ENCODE measurements at places on chromosomes 12 and 14.
A peak's percentile ranks its signal among the peaks of the same experiment; 100 is the strongest.

- DNase-seq = peak; percentile 81
These were observed 3.6 kb downstream of the SMIM41 start for GRCh38 chr12:52082988-52083637.

- DNase-seq = no peak
These were observed 4.3 kb downstream of the MFAP5 start for GRCh38 chr12:8658346-8658745.

GRCh38 chr12:109116611-109116949 is 193 bp downstream of the ACACB start:
- no peak for DNase-seq

- peak; percentile 83 for DNase-seq
These were observed at the start of gene PTGER2 for GRCh38 chr14:52313903-52314594. PTGER2 (plus strand) TSS chr14:52314312; CDS start chr14:52314549, 237 bp downstream.

- no peak for DNase-seq
These were observed 184.6 kb downstream of the FOXN3 start for GRCh38 chr14:89232265-89233070.

GRCh38 chr12:119695034-119695433 is 27.1 kb downstream of the PRKAB1 start:
- no peak for DNase-seq

GRCh38 chr12:22668441-22668840 is 43.5 kb downstream of the ETNK1 start:
- no peak for DNase-seq

DNA sequence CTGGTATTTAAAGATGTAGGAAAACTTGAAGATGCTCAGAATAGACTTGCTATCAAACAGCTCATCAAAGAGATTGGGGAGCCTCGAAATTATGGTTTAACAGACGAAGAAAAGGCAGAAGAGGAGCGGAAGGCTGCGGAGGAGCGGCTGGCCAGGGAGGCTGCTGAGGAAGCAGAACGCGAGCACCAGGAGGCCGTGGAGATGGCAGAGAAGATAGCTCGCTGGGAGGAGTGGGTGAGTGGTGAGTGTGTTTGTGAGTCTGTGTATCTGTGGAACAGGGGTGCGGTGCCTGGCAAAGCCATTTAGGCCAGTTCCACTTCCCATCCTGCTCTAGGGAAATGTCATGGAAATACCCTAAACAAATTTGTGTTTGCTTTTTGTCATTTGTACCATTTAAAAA is 19.2 kb upstream of the PAPOLA start:
- no peak for DNase-seq

DNA sequence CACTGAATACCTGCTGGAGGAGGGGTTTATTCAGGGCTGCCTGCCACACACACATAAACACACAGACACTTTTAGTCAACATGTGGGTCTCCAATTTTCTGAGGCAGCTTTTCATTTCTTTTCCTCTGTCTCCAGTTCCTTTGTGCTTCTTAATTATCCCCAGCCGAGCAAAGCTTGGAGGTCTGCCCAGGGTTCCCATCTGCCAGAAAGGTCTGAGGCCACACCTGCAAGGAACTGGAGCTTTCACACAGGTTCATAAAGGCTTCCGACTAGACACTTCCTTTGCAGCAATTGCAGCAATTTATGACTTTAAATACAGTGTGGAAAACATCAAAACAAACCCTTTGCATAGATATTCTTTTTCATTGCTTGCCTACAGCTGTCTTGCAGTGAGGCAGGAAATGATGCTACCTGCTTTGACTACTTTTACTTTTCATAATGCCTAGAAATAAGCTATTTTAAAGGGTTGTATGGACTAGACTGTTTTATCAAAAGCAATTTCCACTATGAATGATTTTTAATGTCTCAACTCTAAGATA is 1318.9 kb downstream of the AACS start:
- DNase-seq = no peak

DNA sequence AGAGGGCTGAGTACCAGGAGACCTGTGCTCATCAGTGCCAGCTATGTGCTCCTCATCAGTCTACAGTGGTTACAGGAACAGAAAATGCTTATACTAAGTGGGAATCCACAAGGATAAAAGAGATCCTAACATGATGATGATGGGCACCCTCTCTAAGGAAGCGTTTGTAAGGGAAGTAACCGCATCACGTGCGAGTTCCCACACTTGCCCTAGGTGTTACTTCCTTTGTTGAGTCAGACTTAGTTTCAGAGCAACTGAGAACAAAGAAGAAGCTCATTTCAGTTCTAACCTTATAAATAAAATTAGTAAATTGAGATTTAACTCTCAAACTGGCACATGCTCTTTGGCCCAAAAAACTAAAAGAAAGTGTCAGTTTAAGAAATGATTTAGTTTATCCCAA is 956.4 kb upstream of the TMEM132C start:
- DNase-seq = peak; percentile 15

DNA sequence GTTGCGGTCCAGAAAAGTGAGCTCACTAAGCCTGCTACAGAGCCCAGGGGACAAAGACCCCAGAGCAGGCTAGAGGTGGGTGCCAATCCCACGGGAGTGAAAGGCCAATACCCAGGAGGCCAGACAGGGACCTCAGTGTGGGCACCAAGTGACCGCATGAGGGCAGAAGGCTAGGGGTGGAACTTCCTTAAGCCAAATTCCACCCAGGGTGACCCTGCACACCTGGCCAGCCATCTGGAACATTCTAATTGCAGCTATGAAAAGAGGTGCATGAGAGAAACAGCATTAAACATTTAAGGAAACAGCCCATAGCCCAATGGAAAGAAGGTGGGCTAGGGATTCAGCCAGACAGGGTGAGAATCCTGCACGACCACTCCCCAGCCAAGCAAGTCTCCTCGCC is 19.4 kb downstream of the GLTP start:
- DNase-seq = no peak

- no peak for DNase-seq
These were observed 21.4 kb upstream of the HECTD1 start for GRCh38 chr14:31229009-31229408.

DNA sequence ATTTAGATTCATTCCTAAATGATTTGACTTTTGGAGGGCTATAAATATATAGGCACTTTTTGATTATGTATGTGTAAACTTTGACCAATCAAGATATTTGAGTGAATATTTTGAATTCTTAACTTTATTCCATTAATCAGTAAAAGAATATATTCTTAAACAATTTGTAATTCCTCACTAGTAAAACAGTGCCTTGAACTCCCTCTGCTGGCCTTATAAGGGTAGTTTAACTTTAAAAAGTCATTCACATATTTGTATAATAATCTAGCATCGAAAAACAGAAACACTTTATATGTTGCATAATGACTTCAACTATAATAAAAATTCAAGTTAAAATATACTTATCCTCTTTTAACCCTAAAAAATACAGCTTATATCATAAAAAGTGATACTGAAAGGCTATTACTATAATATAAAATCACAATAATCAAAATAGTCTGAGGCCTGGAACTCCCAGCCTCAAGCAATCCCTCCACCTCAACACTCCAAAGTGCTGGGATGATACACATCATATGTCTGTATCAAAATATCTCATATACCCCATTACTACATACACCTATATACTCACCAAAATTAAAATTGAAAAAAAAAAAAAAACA is 31.2 kb downstream of the CCDC59 start:
- no peak for DNase-seq

DNA sequence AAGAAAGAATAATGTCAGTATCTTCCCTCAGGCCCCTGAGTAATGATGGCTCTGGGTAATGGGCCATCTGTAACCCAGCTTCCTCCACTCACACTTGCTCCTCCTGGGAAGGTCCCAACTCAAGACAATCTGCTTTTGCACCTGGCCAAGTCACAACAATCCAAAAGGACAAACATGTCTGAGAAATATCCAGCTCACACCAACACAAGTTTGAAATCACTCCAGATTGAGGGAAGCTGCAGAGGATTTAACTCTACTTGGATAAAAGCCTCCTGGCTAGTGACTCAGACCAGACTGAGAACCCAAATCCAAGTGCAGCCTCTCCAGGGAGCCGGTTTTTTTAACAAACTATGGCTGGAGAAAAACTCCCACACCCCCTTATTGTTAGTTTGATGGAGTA is 34.2 kb downstream of the RTRAF start:
- no peak for DNase-seq

DNA sequence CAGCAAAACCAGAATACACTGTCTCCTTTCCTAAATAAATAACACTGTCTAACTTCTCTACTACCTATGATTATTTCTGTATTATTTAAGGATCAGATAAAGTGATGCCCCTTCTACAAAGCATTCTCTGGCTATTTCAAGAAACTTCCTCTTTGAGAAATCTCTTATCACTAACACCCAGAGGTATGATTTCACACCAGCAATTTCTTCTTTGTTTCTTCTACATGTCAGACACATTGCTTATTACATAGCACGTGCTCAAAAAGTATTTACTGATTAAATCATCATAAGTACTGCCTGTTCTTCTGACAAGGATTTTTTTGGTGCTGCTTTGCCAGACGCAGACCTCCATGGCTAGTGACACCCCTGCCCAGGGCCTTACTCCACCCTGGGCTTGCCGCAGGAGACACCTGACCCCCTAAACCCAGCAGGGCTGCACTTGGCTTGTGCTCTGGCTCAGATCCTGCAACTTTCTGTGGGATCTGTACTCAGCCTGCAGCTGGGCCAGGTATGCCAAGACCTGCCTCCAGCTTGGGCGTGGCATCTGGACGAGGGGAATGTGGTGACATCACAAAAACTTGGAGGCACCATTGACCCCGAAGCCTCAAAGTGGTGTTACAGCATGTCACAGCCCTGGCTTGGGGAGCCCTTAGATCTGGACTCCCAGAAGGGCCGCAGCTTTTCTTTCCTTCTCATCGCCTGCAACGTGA is 15.4 kb upstream of the HIGD1C start:
- DNase-seq = no peak

- DNase-seq = no peak
These were observed 55.8 kb downstream of the CCDC85C start for GRCh38 chr14:99548255-99548654.

- no peak for DNase-seq
These were observed 18.5 kb downstream of the RHOF start for GRCh38 chr12:121774968-121775474.

- no peak for DNase-seq
These were observed 61.0 kb upstream of the PELI2 start for GRCh38 chr14:56057071-56057741.

GRCh38 chr12:3630621-3631271 is 122.2 kb downstream of the CRACR2A start:
- DNase-seq = no peak

- peak; percentile 78 for DNase-seq
These were observed 131.1 kb downstream of the PRKCH start for GRCh38 chr14:61452452-61452851.

DNA sequence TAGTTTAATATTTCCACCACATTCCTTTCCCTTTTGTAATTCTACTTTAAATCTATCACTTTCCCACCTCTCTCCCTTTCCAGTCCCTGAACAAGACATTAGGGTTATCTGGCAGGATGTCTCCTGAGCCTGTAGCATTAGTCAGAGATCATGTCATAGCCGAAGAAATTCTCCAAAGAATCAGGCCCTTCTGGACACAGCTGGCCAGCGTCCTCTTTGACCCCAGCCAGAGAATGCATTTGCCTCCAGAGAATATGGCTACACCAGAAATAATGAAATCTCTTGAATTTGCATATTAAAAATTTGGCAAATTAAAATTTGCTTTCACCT is 56.7 kb downstream of the NTF3 start:
- no peak for DNase-seq

- peak; percentile 79 for DNase-seq
These were observed 24.7 kb downstream of the SUSD6 start for GRCh38 chr14:69635981-69636639.

GRCh38 chr14:73477618-73478266 is 13.0 kb upstream of the RIOX1 start:
- peak; percentile 15 for DNase-seq

- no peak for DNase-seq
These were observed 266.4 kb downstream of the LRFN5 start for GRCh38 chr14:41872931-41873685.

GRCh38 chr14:50210074-50210473 is 21.3 kb downstream of the SOS2 start:
- DNase-seq = no peak

GRCh38 chr12:125214289-125214688 is 149.1 kb downstream of the AACS start:
- DNase-seq = no peak

DNA sequence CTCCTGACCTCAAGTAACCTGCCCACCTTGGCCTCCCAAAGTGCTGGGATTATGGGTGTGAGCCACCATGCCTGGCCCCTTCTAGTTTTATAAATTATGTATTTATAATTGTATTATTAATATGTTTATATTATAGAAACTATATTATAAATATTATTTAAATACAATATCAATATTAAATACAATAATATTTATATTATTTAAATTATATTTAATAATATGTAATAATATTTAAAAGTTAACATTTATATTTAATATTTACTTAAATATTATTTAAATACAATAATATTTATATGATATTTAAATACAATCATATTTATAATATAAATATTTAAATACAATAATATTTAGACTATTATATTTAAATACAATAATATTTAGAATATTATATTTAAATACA is 20.0 kb downstream of the SDR9C7 start:
- DNase-seq = no peak

DNA sequence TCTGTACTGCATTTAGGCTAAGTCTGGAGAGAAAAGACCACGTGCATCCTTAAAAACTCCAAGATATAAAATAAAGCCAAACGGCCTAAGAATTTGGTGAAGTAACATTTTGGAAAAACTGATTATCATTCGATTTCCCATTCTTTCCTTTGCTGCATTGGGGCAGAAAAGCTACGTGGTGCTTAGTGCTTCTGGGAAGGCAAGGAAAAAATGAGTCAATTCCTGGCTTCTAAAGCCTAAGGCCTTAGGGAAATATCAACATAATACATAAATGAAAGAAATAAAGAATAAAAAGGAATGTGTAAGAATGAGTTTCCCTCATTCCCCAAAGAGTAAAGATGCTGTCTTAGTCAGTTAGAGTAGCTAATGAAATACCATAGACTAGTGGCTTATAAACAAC is 520.5 kb downstream of the GLT1D1 start:
- no peak for DNase-seq

- no peak for DNase-seq
These were observed 39.3 kb downstream of the ANO2 start for GRCh38 chr12:5905757-5906156.

GRCh38 chr14:91380123-91380522 is 37.5 kb downstream of the CCDC88C start:
- no peak for DNase-seq

GRCh38 chr14:38387821-38388220 is 131.9 kb upstream of the CLEC14A start:
- DNase-seq = no peak

- DNase-seq = no peak
These were observed 16.5 kb upstream of the FZD10 start for GRCh38 chr12:130145731-130146130.

GRCh38 chr12:12017135-12017581 is 53.6 kb upstream of the BCL2L14 start:
- DNase-seq = peak; percentile 63

Data from activated CD4-positive, alpha-beta T cell treated with anti-CD3 and anti-CD28 coated beads for 36 hours (primary cell).